ENCODE measurements at places on chromosomes 5 and 9.
A peak's percentile ranks its signal among the peaks of the same experiment; 100 is the strongest.

GRCh38 chr5:149831492-149831891 lies 101.4 kb downstream of the PPARGC1B start:
- peak; percentile 44 for DNase-seq

- DNase-seq, result no peak
Measured at GRCh38 chr9:77896938-77897667, 134.5 kb downstream of the GNAQ start.

DNA sequence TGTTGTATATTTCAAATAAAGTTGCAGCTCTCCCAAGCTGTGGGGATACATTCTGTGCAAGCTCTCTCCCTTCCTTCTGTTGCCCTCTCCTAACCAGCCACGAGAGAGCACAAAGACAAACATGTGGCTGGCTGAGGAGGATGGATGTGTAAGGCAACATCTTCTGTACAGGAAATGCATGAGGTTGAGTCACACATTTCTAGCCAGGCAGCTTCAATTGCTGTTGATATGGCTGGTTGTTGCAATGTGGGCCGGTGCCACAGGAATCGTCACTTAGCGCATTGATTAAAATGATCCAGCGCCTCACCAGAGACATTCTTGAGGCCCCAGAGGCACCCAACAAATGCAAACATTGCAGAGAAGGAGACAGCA lies 207.1 kb downstream of the ICE1 start:
- no peak for DNase-seq

- no peak for DNase-seq
Measured at GRCh38 chr5:118466418-118466817, 521.9 kb downstream of the DTWD2 start.

DNA sequence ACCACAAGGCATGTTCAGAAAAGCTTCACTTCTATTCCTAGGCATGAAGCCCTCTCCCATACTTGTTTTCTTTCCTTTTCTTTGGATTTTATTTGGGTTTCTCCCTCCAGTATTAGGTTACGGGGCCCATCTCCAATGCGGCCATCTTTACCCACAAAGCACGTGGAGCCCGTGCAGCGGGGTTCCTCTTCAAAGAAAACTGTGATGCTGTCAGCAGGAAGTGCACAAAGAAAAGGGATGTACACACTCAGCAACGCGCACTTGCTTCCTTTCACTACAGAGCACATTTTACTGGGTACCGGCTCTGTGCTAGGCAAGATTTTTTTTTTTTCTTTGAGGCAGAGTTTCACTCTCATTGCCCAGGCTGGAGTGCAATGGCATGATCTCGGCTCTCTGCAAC lies 106.6 kb downstream of the COL23A1 start:
- peak; percentile 40 for DNase-seq

- no peak for DNase-seq
Measured at GRCh38 chr5:61207884-61208283, 45.6 kb upstream of the SMIM15 start.

GRCh38 chr5:132315529-132316067 lies 21.4 kb downstream of the SLC22A4 start:
- no peak for DNase-seq

- no peak for DNase-seq
Measured at GRCh38 chr9:75930190-75930589, 39.7 kb downstream of the PCSK5 start.
